Endothelial cell (in vitro differentiated cells): ENCODE measurements at places on chromosomes 1 and 21.
A peak's percentile ranks its signal among the peaks of the same experiment; 100 is the strongest.

- no peak for DNase-seq
Observed at GRCh38 chr1:165851034-165851658, 23.7 kb downstream of the UCK2 start.

DNA sequence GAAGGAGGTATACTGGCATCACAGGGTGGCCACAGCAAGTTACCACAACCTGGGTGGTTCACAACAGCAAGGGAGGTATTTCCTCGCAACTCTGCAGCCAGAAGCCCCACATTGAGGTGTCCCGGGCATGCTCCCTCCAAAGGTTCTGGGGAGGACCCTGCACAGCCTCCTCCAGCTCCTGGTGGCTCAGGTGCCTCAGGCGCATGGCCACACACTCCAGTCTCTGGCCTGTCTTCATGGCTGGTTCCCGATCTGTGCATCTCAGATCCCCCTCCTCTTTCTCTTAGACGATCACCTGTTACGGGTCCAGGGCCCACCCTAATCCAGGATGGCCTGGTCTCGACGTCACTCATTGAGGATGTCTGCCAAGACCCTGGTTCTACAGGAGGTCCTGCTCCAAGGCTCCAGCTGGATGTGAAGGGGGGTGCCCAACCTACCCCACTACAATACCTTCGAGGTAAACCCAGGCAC is 6.7 kb upstream of the ARF1 start:
- no peak for DNase-seq

GRCh38 chr21:42198929-42199867 is 19.7 kb upstream of the ABCG1 start:
- DNase-seq: no peak

DNA sequence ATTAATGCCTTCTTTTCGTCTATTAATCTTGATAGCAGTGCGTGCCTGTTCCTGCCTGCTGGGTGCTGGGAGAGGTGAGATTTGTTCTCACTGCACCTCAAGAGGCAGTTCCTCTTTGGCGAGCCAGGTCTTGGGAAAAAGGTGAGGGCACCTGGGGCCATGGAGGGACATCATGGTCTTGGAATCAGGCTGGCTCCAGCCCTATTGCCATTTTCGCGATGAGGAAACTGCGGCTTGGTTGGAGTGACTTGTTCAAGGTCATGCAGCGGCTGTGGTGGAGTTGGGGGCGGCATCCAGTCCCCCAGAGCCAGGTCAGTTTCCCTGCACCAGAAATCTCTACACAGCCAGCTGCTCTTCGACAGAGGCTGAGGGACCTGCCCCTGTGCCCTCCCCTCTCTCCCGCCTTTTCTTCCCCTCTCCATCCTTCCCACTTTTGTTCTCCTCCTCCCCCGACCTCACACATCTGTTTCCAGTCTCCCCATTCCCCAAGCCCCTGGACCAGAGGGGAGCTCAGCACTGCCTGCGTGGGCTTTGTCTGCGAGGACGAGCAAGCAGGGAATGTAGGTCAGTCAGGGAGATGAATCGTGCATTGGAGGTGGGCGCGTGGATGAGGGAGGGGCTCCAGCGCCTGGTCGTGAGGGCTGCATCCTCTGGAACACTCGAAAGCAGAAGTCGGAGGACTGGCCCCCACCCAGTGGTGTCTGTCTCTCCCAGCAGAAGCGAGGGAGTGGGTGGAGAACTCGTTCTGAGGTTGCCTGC is 135.1 kb downstream of the ACTL8 start:
- DNase-seq: no peak

DNA sequence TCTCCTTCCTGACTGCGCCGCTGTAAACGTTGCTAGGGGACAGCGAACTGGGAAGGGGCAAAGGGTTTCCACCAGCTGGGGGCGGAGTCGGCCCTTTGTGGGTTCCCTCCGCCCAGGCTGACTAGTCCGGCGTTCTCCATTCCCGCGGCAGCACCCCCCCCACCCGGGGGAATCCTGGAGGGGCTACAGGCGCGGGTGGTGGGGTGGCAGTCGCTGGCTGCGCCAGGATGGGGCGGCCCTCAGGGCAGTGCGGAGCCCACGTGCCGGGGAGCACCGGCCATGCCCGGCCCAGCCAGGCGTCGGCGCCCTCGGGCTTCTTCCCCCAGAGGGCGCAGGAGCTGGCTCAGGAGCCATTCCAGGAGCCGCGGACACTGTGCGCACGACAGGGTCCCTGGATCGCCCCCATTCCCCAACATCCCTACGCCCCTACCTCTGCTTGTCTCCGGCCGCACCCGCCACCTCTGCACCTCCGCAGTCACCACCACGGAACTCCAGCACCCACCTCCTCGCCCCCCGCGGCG is 476 bp downstream of the BATF3 start:
- peak; percentile 62 for DNase-seq

- no peak for DNase-seq
Observed at GRCh38 chr1:61240878-61241277, 158.5 kb downstream of the NFIA start.

DNA sequence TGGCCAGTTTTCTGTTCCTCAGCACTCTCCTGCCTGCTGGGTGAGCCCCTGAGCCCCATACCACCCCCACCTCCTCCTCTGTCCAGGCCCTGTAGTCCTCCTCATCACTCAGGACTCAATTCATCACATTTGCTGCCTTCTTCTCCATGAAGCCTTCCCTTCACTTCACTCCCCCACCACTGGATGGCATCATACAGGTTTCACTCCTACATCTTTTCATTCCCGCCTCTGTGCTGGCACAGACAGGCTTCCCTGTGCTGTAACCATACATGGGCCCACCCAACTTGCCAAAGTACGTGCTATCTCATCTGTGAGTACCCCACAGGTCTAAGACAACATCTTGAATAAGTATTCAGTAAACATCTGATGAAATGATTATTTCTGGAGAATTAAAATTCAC is 56.9 kb downstream of the SLC45A1 start:
- no peak for DNase-seq

DNA sequence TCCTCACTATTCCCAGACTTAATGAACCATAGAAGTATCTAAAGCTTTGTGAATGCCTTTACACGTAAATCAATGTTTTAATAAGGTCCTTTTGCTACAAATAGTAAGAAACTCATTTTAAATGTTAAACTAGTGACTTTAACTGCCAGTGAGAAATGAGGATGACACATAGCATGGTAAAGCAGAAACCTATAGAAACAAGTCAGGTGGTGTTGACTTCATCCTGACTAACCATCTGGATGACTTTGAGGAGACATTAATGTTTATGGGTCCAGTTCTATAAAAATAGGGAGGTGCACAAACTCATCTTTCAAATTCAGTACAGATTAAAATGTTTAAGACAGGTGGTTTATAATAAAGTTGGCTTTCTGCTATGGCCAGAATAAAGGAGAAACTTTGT is 85.4 kb downstream of the COLGALT2 start:
- DNase-seq: no peak

DNA sequence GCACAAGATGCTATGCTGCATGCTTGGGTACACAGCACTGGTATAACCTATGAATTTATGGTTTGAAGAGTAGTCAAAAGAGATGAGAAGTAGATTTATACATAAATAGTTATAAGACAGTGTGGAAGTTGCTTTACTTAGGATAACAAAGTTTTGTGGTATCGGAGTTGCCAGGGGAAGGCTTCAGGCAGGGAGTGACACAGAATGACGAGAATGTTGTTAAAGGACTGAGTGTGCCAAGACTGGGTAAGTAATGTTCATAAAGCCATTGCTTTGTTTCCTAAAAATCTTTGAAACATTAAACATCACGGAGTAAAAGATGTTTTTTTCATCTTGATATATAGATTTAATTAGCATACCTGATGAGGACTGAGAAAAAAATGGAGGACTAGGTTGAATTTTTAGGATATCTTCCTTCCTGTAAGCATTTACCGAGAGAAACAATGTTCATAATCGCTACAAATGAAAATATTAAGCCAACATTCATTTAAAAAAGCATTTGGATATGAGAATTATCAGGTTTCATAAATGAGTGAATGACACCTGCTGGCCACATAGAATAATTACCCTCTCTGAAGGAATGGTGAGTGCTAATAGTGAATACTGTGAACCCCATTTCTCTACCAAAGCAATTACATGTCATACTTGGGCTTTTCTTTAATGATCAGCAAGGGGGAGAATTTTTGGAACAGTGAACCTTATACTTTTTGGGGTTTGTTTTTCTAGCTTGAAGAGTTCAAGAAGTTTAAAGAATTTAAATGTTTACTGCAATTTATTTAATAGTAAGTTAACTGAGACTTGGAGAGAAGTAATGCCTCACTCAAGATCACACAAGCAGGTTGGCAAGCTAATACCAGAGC is 28.4 kb downstream of the EXTL2 start:
- no peak for DNase-seq

- no peak for DNase-seq
Observed at GRCh38 chr1:187203257-187203656, 374.5 kb downstream of the PLA2G4A start.

DNA sequence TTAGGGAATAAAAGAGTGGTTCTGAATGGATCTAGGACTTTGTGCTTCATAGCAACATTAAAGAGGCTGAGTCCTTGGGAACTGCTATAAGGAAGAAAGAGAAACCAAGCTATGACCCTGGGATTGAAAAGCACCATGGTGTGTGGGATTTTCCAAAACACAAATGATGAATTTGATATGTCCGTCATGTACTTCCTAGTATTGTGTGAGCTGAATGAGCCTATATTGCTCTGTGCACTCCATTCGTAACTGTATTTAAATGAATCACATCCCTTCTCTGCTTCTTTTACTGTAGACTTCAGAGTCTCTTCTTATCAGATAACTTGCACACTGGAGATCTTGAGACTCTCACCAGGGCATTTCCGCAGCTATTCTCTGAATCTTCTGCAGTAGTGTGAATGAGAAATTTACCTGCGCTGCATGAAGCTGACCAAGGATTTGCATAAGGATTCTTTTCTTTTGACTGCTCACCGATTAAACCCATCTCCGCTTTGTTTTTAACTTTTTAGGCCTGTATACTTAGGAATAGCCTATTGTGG is 23.1 kb upstream of the OR10J4 start:
- no peak for DNase-seq

- DNase-seq: no peak
Observed at GRCh38 chr1:51237351-51238033, 1.4 kb downstream of the RNF11 start.

- no peak for DNase-seq
Observed at GRCh38 chr1:9031484-9032259, 5.4 kb upstream of the SLC2A7 start.

GRCh38 chr1:46300673-46301405 is 2.6 kb downstream of the LRRC41 start:
- DNase-seq: no peak

- no peak for DNase-seq
Observed at GRCh38 chr1:58030456-58030855, 516.1 kb downstream of the OMA1 start.

DNA sequence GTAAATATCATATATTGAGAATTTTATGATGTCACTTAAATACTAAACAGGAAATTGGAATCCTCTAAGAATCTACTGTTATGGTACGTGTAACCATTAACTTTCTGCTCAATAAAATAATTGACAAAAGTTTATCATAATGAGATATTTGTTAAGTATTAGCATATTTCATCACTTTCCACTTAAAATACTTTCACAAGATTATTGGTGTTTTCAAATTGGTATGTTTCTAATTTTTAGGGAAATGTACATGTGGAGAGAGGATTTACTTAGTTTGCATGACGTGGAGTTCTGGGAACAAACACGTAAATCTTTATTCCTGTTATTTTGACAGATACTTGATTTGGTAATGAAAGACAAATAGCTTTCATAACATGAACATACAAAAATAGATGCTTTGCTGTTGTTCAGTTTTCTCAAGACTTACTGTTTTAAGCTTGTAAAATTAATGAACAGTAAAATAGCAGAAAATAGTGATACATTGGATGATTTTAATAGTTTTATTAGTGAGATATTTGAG is 1.6 kb downstream of the SRSF11 start:
- DNase-seq: no peak

- no peak for DNase-seq
Observed at GRCh38 chr1:15465674-15466073, 9.1 kb downstream of the CELA2A start.

- DNase-seq: no peak
Observed at GRCh38 chr21:24577301-24577700, 1030.0 kb downstream of the MRPL39 start.

GRCh38 chr1:234656944-234657654 is 47.1 kb upstream of the IRF2BP2 start:
- DNase-seq: no peak

DNA sequence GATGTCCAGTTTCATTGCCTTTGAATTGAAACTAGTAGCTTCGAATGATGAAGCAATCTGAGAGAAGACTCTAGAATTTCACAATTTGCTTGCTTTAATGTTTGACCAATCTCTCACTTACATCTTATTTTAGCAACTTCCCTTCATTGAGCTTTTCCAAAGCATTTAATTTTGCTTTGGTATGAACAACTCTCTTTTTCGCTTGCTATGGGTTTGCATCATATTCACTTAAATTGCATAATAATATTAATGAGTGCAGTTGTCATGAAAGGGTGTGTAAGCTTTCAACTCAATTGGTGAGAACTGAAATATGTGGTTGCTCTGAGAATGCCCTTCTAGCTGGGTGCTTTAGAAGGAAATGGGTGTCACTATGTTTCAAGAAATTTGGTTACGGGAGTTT is 309.2 kb downstream of the HLX start:
- DNase-seq: no peak

DNA sequence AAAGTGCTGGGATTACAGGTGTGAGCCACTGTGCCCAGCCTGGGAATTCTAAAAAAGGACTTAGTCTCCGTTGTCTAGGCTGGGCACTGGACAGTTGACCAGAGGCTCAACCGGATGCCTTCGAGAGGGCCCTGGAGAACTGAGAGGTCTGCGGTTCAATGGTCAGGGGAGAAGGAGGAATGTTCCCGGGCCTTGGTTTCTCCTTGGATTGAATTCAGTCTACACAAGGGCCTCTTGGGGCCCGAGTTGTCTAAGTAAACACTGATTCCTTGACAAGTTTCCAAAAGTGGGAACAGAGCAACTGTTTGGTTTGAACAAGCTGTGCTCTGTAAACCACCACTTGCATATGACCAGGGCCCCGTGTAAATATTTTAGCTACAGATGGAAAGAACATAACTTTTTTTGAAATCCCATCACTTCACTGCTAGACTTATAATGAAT is 29.1 kb upstream of the CAPZB start:
- DNase-seq: no peak

DNA sequence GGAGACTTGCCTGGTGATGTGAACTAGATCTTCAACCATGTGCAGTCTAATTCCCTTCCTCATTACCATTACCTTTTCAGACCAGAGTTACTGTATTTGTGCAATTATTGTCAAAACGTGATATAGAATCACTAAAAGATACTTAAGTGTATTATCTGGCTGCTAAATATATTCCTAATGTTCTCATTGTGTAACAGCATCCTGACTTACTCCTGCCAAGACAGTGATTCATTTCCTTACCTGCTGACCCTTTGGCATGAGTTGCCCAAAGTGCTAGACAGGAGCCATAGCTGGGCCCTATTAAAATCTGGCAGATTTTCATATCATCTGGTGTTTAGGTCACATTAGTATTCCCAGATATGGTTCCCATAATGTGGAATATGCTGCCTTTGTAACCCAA is 598.3 kb upstream of the CAMK1G start:
- no peak for DNase-seq

- DNase-seq: no peak
Observed at GRCh38 chr1:212719633-212720032, 20.0 kb upstream of the BATF3 start.
